Transverse colon (tissue), 4 donors: ENCODE measurements at places on chromosomes 2 and 18. TPM values are rescaled to one million over a fixed set of nuclear protein-coding genes. Genes with fewer than 3 reads are reported as not detected.

DNA sequence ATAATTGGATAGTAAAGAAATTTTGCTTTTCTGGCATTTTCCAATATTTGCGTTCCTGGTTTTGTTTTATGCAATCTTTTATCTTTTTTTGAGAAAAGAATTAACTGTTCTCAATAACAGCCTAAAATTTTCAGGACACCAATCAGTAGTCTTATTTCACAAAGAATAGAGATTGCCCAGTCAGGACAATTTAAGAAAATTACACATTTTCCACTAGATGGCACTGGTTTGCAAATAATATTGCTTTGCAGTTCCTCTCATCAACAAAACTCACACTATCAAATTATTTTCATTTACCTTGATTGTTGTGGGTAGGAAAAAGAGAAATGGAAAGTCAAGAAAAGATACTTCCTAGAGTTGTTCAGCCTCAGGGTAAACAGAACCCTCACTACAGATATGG is 2.4 kb upstream of the RBM45 start:
- no peak for DNase-seq

DNA sequence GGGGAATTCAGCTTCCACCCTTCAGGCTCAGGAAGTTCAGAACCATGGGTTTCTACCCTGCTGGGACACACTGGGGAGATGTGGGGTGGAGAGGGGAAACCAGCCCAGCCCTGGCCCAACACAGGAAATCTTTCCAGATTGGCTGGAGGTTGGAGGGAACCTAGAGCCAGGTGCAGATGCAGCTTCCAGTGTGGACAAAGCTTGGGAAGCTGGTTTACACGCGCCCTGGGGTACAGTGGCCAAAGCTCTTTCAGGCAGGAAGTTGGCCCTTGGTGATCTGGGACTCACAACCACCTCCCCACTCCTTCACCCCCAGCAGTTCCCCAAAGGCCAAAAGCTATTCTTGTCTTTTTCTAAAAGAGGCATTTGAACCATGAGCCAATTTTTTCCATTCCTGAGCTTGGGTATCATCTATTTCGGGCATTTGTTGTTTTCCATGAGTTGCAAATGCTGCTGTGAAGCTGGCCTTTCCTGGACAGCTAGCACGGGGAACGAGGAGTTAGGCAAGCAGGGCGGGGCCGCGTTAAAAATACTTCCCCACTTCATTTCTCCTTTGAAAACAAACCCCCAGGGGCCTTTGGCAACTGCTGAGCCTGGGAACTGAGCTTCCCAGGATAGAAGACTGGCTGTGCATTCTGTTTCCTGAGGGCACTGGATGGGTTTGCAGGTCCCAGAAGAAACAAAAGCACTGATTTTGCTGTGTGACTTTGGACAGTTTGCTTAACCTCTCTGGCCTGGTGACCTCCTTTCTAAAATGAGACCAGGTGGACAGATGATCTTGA is 3.1 kb upstream of the ARID5A start:
- DNase-seq: peak; percentile 66

DNA sequence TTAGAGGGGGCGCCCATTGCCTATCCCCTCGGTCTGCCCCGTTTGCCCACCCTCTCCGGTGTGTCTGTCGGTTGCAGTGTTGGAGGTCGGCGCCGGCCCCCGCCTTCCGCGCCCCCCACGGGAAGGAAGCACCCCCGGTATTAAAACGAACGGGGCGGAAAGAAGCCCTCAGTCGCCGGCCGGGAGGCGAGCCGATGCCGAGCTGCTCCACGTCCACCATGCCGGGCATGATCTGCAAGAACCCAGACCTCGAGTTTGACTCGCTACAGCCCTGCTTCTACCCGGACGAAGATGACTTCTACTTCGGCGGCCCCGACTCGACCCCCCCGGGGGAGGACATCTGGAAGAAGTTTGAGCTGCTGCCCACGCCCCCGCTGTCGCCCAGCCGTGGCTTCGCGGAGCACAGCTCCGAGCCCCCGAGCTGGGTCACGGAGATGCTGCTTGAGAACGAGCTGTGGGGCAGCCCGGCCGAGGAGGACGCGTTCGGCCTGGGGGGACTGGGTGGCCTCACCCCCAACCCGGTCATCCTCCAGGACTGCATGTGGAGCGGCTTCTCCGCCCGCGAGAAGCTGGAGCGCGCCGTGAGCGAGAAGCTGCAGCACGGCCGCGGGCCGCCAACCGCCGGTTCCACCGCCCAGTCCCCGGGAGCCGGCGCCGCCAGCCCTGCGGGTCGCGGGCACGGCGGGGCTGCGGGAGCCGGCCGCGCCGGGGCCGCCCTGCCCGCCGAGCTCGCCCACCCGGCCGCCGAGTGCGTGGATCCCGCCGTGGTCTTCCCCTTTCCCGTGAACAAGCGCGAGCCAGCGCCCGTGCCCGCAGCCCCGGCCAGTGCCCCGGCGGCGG is 1.7 kb downstream of the MYCN start:
- peak; percentile 16 for DNase-seq

- DNase-seq: no peak
Measured at GRCh38 chr2:147327613-147328012, 517.2 kb upstream of the ACVR2A start.

DNA sequence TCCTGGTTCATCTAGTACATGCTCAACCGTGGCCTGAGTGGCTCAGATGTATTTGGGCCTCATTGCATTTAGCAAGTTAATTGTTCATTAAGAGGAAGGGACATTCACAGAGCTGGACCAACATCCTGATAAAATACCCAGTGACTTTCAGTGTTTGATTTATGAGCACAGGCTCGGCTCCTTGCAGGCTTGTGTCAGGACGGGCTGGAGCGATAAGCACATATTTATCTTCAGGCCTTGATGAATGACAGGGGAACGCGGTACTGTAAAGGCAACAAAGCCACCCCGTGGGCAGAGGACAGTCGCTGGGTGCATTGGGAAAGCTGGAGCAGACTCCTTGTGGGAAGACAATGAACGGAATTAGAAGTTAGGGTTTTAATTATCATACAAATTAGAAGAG is 548.6 kb upstream of the HS6ST1 start:
- no peak for DNase-seq

- no peak for DNase-seq
Measured at GRCh38 chr2:40150266-40150665, 301.6 kb downstream of the SLC8A1 start.

DNA sequence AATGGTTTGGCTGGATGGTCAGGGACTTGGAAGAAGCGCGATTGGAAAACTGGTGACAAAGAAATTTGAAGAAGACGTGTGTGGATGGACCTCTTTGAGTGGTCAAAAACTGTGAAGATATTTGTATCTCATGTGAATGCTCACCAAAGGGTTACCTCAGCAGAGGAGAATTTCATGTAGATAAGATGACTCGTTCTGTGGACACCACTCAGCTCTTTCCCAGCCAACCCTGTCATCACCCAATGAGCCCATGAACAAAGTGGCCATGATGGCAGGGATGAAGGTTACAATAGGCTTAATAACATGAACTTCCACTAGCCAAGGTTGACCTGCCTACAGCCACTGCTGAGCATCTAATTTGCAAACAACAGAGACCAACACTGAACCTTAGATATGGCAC is 248.3 kb downstream of the KCNE4 start:
- no peak for DNase-seq

DNA sequence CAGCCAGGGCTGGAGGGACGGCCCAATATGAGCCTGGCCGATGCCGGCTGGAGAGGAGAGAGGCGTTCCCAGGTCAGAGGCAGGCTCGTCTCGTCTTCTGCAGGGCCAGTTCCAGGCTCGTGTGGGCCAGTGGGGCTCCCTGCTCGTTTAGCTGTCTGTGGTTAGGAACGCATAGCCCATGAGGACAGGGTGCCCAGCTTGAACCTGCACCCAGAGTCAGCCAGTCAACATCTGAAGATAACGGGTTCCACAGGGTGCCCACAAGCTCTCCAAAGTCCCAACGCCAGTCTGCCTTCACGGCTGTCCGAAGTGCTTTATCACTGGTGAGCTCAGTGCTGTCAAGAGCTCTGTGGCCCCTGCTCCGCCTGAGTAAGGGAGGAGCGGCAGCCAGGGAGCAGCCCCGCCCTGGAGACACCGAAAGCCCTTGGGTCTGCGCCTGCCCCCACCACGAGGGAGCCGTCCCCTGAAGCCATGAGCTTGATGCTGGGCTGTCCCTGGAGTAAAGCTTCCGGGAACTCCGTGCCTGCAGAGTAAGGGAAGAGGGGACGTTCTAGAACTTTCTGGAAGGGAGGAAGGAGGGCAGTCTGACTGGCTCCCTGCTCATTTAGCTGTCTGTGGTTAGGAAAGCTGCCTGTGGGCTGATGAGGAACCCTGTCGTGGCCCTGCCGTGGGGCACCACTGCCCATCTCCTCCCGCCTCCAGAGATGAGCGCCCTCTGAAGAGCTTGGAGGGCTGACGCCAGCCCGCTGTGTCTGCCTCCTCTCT is 2.7 kb upstream of the HSBP1L1 start:
- no peak for DNase-seq

- peak; percentile 85 for DNase-seq
Measured at GRCh38 chr2:41963661-41964525, 83.9 kb upstream of the PKDCC start.

DNA sequence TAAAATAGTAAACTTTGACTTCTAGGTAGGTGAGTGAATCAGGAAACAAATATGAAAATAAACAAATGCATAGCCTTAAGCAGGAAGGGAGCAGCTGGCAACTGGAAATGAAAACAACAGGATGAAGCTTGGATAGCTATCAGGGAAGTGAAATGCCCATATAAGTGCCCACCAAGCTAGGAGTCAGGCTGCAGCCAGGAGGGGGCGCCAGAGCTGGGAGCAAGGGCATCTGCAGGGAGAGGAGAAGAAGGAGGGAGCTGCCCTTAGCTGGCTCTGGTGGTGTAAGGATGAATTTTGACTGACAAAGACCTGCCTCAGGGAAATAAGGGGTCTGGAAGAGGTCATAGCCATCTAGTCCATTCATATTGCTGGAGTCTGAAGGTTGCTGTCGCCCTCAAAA is 298.3 kb downstream of the TDRD15 start:
- peak; percentile 16 for DNase-seq

DNA sequence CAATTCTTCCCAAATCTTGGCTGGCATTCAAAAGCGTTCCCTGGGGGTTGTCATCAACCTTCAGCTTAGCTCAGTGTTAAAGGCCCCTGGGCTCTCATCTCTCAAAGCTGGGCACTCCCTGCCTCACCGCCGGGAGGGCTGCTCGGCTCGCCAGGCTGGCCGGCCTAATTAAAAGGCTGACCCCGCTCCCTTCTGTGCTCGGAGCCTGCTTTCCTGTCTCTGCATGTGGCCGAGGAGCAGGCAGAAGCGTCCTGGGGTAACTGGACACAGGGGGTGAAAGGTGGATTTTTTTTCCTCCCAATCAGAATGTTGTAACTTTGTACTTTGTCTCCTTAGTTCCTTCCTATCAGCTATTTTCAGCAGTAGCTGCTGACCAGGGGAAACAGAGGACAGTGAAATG is 231.1 kb downstream of the GBX2 start:
- no peak for DNase-seq

DNA sequence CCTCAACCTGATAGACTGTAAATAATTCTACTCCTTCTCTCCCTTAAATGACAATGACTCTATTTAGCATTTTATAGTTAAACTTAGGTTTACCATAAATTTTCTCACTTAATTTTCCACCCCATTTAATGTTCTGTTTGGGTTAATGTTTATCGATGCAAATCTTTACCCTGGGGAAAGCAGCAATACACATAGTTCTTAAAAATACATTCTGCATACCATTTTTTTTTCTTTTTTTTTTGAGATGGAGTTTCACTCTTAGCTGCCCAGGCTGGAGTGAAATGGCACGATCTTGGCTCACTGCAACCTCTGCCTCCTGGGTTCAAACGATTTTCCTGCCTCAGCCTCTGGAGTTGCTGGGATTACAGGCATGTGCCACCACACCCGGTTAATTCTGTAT is 14.0 kb downstream of the STAM2 start:
- DNase-seq: no peak

GRCh38 chr2:120314690-120315366 is 31.1 kb upstream of the INHBB start:
- DNase-seq: no peak

GRCh38 chr18:11828786-11829432 is 22.3 kb upstream of the CHMP1B start:
- DNase-seq: no peak

- DNase-seq: no peak
Measured at GRCh38 chr2:154329510-154329909, 369.0 kb upstream of the KCNJ3 start.

DNA sequence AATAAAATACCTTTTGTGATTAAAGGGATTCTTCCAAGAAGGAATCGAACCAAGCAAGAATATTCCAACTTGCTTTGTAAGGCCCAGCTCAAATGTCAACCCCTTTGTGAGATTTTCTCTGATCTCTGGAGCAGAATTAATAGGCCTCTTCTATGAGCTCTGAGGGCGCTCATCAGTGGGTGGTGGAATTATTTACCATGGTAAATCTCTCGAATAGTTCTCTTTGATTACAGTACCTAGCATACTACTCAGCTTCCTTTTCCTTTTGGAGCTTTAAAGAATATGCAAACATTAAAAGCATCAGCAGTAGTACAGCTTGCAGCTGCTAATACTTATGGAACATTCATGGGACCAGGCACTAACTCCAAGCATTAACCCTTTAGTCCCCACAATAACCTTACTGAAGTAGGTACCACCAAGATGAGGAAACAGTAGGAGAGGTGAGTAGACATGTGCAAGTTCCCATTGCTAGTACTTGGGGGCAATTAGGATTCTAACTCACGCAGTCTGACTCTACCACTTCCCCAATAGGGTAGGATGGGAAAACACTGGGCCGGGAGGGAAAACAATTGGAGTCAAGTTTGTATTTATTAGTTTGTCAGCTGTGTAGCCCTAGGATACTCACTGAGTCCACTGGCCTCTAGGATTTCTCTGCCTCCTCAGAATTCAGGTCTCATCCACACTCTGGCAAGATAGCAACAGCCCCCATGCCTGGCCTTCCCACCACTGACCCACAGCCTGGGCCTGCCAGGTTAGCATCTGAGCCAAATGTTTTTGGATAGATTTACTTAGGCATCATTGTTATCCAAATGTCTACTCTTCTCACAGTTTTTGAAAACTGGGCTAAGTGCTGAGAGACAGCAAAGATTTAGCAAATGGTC is 21.7 kb downstream of the ADD2 start:
- no peak for DNase-seq

- DNase-seq: no peak
Measured at GRCh38 chr2:201196003-201196402, 13.1 kb downstream of the CASP10 start.

GRCh38 chr2:168160897-168161296 is 86.5 kb downstream of the STK39 start:
- no peak for DNase-seq

DNA sequence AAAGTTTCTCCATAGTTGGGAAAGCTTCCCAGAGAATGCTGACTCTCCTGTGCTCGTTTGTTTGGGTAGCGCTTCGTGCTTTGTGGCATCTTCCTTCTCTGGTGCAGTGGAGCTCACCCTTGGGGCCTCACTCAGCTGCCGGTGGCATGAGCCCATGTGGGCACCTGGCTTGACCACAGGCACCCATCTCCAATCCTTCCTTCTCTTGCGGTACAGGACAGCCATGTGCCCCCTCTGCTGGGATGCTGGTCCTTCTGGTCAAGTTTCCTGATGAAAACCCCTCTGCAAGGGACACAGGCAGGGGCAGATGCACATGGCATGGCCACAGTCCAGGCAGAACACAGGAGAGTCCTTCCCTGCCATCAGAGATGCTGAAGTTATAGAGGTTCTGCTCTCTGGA is 555.9 kb upstream of the HS6ST1 start:
- DNase-seq: no peak

- DNase-seq: no peak
Measured at GRCh38 chr2:200993097-200993496, 29.6 kb upstream of the ORC2 start.

Gene NAT8
- total RNA-seq: 1.2 TPM

Gene PSMA8
- total RNA-seq: not detected

Gene MAP4K3
- 131 TPM for total RNA-seq

Gene ASXL3
- total RNA-seq: 3.0 TPM

Gene RNF25
- total RNA-seq: 11.9 TPM

Gene CNNM4
- total RNA-seq: 82.9 TPM

Gene C2orf42
- 11.2 TPM for total RNA-seq

Gene NT5C1B
- total RNA-seq: not detected
